HFFc6 (cell line): ENCODE measurements at places on chromosomes 3 and 15. TPM values are rescaled to one million over a fixed set of nuclear protein-coding genes. Genes with fewer than 3 reads are reported as not detected.

PP2D1 gene
- total RNA-seq: not detected in 2 replicates

NR2E3 gene
- not detected in 3 replicates for total RNA-seq

ATP13A5 gene
- total RNA-seq: not detected in 3 replicates

UBL7 gene
- 59.5 to 67.8 TPM (median 61.0 TPM) in 3 replicates for total RNA-seq

RAP2B gene
- 12.2 to 20.9 TPM (median 13.9 TPM) in 3 replicates for total RNA-seq

SI gene
- total RNA-seq: not detected in 3 replicates

DNA sequence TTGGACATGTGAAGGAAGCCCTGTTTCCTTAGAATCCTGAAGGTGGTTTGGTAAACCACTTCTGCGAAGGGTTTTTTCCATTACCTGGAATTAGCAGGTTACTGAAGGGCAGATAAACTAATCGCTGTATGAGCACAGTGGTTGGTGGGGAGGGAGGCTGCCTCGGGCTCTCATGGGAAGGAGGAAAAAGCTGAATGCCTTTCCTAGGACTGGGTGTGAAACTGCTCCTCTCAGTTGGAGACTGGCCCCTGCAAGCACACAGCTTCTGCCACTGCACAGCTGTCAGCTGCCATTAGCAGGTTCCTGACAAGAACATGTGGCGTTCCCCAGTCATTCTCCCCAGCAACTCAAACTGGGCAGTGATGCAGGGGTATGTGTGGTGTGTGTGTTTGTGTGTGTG is 376.3 kb downstream of the GAP43 start:
- H3K4me1 ChIP-seq: peaks cover 49% of the 10 kb centered on the region
- no peak for DNase-seq
- H3K27ac ChIP-seq: peak overlapping the region; percentile 88
- no peaks in the 10 kb centered on the region for H3K36me3 ChIP-seq

- H3K4me3 ChIP-seq: no peak overlapping the region
- H3K27ac ChIP-seq: no peak overlapping the region
- no peaks in the 10 kb centered on the region for H3K27me3 ChIP-seq
- H3K36me3 ChIP-seq: peaks cover 71% of the 10 kb centered on the region
- DNase-seq: no peak
- peaks cover 16% of the 10 kb centered on the region for H3K4me1 ChIP-seq
Measured at GRCh38 chr3:120730576-120731542, 11.5 kb downstream of the RABL3 start.

GRCh38 chr3:148023994-148024393 is 614.8 kb downstream of the ZIC1 start:
- H3K27ac ChIP-seq: peak overlapping the region; percentile 46; the same call in 1 of the 2 replicates
- no peaks in the 10 kb centered on the region; the same call in 1 of the 2 replicates for H3K36me3 ChIP-seq
- peak; percentile 21 for DNase-seq
- H3K4me3 ChIP-seq: peak overlapping the region; percentile 47; the same call in 1 of the 2 replicates
- H3K4me1 ChIP-seq: peaks cover 56% of the 10 kb centered on the region; the same call in 1 of the 2 replicates

GRCh38 chr15:28096670-28097431 is 2.3 kb downstream of the OCA2 start:
- H3K36me3 ChIP-seq: no peaks in the 10 kb centered on the region
- no peak for DNase-seq
- H3K27me3 ChIP-seq: peaks cover 31% of the 10 kb centered on the region
- H3K4me1 ChIP-seq: peaks cover 24% of the 10 kb centered on the region

- peaks cover 19% of the 10 kb centered on the region for H3K27me3 ChIP-seq
- peaks cover 10% of the 10 kb centered on the region; the same call in 1 of the 2 replicates for H3K36me3 ChIP-seq
- no peaks in the 10 kb centered on the region for H3K4me1 ChIP-seq
- H3K27ac ChIP-seq: no peak overlapping the region
- no peak overlapping the region for H3K4me3 ChIP-seq
Measured at GRCh38 chr3:11078826-11079515, 75.3 kb upstream of the HRH1 start.

DNA sequence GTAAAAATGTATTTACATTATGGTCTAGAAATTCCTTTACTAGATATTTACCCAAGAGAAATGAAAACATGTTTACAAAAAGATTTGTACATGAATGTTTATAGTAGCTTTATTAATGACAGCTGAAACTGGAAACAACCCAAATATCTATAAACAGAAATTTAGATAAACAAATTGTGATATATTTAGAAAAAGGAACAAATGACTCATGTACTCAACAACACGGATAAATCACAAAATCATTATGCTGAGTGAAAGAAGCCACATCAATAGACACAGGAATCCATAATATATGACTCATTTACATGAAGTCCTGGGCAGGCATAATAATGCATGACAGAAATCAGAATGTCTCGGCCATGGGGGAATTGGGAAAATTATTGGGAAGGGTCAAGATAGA is 1020.2 kb downstream of the SQOR start:
- H3K4me1 ChIP-seq: no peaks in the 10 kb centered on the region
- H3K4me3 ChIP-seq: no peak overlapping the region
- no peaks in the 10 kb centered on the region for H3K36me3 ChIP-seq
- H3K27me3 ChIP-seq: no peaks in the 10 kb centered on the region

- DNase-seq: no peak
- peak overlapping the region; percentile 79 for H3K27ac ChIP-seq
- H3K4me3 ChIP-seq: no peak overlapping the region
- peaks cover 1% of the 10 kb centered on the region; the same call in 1 of the 2 replicates for H3K27me3 ChIP-seq
Measured at GRCh38 chr15:58962662-58963565, 24.5 kb upstream of the RNF111 start.

DNA sequence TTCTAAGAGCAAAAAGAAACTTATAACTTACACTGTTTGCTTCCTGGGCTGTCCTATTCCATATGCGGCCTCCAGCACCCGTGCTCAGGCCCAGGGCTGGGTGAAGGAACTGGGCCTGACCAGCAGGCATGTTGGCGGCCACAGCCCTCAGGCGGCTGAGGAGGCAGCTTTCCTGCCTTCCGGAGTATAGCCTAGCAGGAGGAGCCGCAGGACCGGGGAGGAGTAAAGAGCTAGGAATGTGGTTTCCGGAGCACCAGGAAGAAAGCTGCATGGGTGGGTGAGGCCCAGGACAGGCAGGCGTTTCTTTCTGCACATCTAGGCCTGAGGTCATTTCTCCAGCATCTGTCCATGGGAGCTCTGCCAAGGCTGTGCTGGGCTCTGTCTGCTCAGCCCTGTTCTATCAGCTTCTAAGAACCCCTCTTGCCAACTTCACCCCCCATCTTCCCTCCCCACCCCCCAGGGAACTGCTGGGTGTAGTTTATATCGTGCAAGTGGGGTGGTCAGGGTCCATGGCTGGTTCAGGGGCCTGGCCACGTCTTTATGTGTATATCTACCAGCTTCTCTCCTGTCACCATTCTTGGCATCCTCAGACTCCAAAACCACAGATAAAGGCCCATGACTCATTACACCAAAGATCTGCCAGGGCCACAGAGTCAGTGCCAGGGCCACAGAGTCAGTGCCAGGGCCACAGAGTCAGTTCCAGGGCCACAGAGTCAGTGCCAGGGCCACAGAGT is 7.8 kb upstream of the KIF7 start:
- H3K36me3 ChIP-seq: peaks cover 20% of the 10 kb centered on the region
- H3K27me3 ChIP-seq: no peaks in the 10 kb centered on the region; the same call in 1 of the 2 replicates
- peak overlapping the region; percentile 87 for H3K4me3 ChIP-seq

DNA sequence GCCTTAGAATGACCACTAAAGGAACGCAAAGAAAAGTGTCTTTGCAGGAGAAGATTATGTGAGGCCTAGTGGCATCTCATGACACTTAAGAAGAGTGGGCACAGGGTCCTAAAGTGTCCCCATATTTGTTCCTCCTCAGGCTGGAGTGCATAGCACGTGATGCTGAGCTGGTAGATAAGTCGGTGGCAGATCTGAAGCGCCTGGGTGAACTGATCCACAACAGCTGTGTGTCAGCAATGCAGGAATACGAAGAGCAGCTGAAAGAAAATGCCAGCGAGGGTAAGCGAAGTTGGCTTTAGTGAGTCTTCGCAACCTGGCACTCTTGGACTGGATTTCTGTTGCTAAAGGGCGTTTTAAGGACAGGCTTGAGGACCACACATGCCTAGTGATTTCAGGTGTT is 92.6 kb downstream of the CHD2 start:
- DNase-seq: no peak
- H3K4me3 ChIP-seq: no peak overlapping the region
- peaks cover 56% of the 10 kb centered on the region for H3K36me3 ChIP-seq
- H3K27ac ChIP-seq: no peak overlapping the region
- H3K4me1 ChIP-seq: no peaks in the 10 kb centered on the region

DNA sequence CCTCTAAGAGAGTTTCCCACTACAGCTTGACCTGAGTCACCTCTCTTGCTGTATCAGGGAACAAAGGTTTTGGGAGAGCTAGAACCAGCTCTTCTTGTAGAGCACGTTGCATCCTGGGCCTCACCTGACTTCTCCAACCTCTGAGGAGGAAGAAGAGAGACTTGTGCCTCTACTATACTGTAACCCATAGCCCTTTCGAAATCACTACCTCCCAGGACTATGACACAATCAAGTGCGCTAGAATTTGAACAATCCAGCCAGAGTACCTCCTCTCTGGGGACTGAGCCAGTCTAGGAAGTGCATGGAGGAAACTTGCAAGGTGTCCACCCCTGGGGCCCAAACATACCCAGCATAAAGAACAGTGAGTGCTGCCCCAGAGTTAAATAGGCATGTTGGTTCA is 192.8 kb upstream of the BHLHE40 start:
- H3K36me3 ChIP-seq: 0 out of 2 replicates have a peak, but pooled peaks cover 5% of the 10 kb centered on the region
- H3K4me1 ChIP-seq: no peaks in the 10 kb centered on the region
- H3K4me3 ChIP-seq: no peak overlapping the region
- H3K27me3 ChIP-seq: peaks cover 5% of the 10 kb centered on the region

- H3K27ac ChIP-seq: no peak overlapping the region
- no peaks in the 10 kb centered on the region for H3K27me3 ChIP-seq
- H3K36me3 ChIP-seq: no peaks in the 10 kb centered on the region
Measured at GRCh38 chr3:172716476-172716875, 5.6 kb upstream of the NCEH1 start.
